ENCODE measurements at places on chromosomes 13 and 19.

DNA sequence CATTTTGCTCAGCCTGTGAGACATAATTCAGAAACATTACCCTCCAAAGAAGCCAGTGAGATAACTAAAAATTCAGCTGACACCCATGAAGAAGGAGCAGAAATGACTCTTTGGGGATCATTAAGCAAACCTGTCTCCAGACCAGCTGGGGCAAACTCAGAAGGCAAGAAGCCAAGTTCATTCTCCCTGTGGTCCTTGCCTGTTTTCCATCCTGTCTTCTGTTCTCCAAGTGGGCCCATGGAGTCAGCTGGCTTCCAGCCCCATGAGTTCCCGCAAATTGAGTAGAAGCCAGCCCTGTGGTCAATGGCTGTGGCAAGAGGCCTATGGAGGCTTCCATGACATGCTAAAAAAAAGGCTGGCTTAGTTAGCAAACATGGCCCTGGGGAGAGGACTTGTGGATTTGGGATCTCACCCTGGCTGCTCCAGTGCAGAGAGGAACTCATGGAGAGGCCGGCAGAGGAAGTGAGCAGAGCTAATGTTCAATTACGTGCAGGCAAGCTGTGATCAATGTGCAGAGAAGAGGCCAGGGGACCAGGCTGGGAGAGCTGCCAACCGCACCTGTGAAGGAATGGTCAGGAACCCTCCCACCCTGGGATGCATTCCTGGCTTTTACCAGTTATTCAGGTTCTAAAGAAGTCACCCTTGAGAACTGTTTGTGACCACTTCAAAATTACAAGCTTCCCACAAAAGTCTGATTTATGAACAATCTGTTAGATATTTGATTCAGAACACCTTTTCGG is 229.1 kb downstream of the TSHZ3 start:
- no peak for DNase-seq

DNA sequence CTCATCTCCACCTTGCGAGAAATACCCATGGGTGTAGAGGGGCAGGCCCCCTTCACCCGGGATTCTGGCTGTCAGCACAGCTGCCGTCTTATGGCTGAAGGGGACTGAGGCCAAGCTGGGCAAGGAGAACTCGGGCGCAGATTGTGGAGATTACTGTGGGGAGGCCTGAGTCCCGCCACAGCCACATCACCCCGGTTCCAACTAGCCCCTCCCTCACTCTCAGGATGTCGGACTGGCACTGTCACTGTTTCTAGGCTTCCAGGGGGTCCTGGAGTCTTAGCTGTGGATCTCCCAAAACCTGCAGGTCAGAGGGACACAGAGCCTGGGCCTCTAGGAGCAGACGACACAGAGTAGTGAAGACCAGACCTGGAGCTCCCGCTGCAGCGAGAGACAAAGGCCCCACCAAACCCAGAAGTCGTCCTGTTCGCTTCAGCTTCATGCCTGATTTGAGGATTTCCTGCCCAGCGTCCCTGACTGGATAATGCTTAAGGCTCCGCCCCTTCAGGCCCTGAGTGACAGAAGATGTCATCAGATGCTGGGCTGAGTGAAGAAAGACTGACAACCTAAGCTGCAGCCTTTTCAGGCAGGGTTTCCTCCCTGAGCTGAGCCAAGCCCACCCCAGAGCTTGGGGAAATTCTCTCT is 55.8 kb downstream of the ZNF93 start:
- no peak for DNase-seq

DNA sequence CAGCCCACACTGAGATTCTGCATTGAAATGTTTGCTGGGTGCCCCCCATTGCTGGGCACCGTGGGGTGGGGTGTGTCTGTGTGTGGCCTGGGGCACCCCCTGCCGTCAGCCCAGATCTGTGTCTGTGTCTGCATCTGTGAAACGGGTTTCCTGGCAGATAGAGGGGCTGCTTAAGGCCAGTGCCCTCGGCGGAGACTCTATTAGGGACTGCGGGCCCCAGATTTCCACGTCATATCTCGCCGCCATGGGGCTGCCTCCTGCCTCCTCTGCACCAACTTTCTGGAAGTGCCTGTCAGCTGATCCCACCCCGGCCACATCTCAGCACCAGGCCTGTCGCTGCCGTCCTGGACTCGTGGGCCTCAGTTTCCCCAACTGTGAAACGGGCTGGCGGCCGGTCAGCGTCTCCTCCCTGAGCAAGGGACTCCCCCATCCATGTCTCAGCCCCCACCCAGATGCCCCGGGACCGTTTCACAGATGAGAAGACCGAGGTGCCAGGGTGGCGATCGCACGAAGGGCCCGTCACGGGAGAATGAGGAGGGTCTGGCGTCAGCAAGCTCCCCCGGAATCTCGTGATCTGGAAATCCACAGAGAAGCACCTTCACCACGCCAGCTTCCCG is 21.4 kb downstream of the ARID3A start:
- no peak for DNase-seq

DNA sequence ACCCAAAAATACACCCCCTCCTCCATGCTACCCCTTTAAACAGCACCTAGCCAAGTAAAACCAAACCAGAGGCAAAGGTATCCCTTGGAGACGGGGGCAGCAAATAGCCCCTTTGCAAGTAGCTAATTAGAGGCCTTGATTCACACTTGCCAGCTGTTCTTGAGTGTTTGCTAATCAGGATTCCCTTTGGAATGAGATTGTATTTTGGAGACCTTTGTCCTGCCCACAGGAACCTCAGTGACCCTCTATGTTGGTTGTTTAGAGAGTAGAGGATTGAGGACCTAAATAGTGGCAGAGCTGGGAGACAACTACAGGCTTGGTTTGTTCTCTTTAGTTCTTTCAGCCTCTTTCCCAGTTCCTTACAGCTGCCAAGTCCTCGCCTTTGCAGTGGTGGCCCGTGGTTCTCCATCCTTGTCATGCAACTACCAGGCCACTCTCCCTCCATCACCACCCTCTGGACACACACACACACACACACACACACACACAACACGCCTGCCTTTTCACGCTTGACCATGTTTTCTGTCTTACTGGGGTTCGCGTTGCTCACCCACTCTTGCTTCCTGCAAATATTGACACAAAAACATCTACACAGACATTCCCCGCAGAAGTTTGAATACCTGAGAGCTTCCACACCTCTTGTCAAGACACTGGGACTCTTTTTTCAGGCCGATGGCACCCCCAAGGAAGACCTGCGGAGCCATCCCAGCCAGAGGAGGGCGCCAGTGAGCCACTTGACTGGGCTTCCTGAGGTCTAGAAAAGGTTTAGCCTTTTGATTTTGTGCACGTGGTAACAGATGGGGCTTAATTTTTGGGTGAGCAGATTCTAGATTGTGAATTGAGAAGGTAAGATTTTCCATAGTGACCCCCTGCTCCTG is 80.0 kb upstream of the GPR183 start:
- no peak for DNase-seq

DNA sequence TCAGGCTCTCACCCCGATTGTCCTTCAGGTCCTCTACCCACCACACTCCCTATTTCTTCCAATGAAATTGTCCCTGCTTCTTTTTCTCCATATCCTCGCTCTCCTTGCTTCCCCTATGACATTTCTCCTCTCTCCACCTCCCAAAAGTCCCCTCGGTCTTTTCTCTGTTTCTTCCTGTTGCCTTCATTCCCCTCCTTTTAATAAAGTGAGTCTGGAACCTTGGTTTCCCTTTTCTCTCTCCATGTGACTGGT is 676 bp upstream of the ZNF574 start:
- DNase-seq, result no peak

- no peak for DNase-seq
Measured at GRCh38 chr13:113901642-113902041, 37.8 kb upstream of the GAS6 start.

Data from NCI-H1417 treated with DMSO at 0.1 percent for 48 hours (cell line).